ENCODE measurements at places on chromosomes 7 and 10. TPM values are rescaled to one million over a fixed set of nuclear protein-coding genes. Genes with fewer than 3 reads are reported as not detected.

Gene CAV1
- 404 TPM for polyA plus RNA-seq

DNA sequence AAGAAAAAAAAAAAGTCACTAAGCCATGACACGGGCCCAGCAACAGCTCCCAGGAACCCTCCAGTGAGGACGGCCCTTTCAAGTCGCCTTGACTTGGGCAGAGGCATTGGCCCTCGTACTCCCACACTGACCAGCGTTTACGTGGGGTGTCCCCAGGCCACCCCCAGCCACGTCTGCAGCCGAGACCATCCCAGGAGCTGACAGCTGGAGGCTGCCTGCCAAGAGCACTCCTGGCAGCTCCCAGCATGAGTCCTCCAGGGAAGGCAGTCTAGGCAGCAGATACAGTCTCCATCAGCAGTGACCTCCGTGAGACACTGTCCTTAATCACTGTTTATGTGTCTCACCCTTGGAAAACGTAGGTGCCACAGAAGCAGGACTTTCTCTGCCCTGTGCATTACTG is 86.5 kb downstream of the PROSER2 start:
- no peak for DNase-seq

GRCh38 chr10:26335574-26336093 is 102.5 kb upstream of the APBB1IP start:
- DNase-seq = no peak

GRCh38 chr7:98629001-98629431 is 11.9 kb downstream of the NPTX2 start:
- no peak for DNase-seq

Gene PKD2L1
- polyA plus RNA-seq = 0.23 TPM

DNA sequence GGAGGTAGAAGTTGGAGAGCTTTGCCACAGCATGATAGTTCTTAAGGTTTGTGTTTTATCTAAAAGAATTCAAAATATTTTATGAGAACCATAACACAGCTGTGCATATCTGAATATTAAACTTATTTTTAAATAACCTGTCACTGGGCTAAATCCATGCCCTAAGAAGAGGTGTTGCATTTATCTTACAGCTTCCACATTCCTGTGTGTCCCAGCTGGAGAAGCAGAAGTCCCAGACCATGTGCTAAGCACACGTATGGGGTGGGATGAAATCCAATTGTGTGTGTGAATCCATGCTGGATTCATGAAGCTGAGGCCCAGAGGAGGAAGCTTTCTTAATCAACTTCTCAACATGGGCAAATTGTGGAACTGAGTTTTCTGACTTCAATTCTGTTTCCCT is 121.5 kb downstream of the PKD1L1 start:
- no peak for DNase-seq

- no peak for DNase-seq
These were observed 25.2 kb downstream of the DIP2C start for GRCh38 chr10:664301-664700.

Gene FAM3C
- 74.8 TPM for polyA plus RNA-seq

- DNase-seq = no peak
These were observed 41.0 kb downstream of the SP8 start for GRCh38 chr7:20745702-20746101.

- DNase-seq = no peak
These were observed 179.3 kb upstream of the CSTF2T start for GRCh38 chr10:51878695-51879094.

Data from right lung (tissue), 10 donors.